ENCODE measurements at places on chromosomes 6 and 20.

- no peak for ATAC-seq
These were observed 179.6 kb upstream of the JARID2 start for GRCh38 chr6:15066089-15066758.

- no peak for ATAC-seq
These were observed 55.7 kb downstream of the FYN start for GRCh38 chr6:111817451-111818120.

DNA sequence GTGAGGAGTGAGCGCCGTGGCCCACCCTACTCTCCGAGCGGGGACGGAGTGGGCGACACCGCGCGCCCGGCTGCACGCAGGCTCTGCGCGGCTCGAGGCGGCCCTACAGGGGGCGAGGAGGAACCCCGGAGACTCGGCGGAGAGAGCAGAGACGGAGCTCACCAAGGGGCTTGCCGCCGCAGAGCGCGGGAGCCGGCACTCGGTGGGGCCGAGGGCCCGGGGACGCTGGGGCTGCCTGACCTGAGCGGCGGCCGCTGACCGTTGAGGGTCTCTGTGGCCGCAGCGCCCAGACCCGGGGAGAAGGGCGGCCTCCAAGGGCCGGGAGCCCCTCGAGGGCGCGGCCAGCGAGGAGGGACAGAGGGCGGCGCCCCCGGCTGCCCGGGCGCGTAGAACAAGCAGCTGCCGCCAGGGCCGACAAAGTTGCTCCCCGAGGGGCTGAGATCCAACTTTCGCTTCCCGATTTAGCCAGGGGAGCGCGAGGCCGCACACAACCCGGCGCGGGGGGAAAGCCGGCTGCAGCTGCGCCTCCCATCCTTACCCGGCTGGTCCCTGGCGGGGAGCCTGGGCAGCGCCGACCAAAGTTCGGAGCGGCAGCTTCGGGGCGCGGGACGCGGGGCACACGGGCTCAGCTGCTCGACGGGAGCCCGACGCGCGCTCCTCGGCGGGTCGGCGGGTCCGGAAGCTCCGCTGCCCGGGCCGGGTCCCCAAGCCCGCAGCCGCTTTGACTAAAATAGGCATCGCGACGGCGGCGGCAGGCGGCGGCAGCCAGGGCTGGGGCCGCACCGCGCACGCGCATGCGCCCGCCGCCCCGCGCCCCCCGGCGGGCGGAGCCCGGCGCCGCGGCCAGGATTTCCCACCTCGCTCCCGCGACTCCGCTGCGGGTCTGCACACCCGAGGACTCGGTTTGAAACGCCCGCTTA, 43.1 kb downstream of the POPDC3 start:
- ATAC-seq: peak; percentile 68

DNA sequence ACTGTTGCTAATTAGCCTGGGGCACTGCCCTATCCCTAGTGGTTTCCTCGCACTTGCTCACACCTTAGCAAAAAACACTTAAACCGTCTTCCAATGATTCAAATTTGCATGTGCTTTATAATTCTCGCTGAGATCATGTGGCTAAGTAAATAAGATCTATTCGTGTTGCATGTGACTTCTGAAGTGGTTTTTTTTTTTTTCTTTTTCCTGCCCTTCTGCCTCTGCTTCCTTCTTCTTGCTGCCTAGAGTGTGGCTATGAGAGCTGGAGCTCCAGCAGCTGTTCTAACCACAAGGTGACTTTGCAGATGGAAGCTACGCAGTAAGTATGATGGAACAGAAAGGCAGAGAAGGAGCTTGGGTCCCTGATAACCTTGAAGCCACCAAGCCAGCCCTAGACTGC, 36.5 kb downstream of the SULF2 start:
- no peak for ATAC-seq

- ATAC-seq: no peak
These were observed 81.7 kb downstream of the FAM217A start for GRCh38 chr6:3997177-3997770.

GRCh38 chr20:39674842-39675241, 712.7 kb downstream of the DHX35 start:
- ATAC-seq: peak; percentile 58

DNA sequence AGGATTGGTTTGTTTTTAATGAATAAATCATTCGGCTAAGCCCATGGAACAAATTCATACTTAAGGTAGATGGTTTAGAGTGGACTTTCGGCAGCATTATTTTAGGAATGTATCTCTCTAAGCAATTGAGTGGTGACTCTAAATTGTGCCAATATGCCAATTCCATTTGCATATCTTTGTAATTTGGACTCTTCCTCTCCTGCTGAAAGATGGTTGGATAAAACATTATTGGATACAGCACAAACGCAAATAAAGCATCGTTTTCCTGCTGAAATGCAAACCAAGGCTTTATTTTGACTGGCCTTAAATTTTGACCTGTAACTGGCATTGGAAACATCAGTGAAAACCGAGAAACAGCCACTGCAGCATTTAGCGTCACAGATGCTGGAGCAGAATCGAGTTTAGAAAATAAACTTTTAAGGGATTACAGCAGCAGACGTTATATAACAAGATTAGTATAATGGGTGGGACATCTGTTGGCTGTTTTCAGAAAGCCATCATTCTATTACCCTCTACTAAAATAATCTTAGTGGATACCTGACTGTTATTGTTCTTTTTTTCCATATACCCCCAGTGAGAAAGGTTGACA, 726.0 kb downstream of the KIF16B start:
- ATAC-seq: no peak

- ATAC-seq: no peak
These were observed 21.1 kb upstream of the AIG1 start for GRCh38 chr6:143039548-143039947.

DNA sequence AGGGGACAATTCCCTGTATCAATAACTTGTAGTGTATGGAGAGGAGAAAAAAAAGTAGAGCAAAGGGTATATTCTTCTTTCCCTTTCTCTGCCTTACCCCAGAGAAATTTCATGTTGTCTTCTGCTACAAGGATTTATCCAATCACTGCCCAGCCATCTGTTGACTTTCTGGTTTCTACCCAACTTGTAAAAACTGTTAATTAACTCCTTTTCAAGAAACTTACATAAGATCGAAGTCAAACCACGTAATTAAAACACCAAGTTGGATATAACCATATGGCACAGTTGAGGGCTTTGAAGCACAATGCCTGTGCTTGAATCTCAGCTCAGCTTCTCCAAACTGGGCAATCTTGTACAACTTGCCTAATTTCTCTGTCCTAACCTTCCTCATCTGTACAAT, 99.5 kb downstream of the MAN1A1 start:
- ATAC-seq: no peak

DNA sequence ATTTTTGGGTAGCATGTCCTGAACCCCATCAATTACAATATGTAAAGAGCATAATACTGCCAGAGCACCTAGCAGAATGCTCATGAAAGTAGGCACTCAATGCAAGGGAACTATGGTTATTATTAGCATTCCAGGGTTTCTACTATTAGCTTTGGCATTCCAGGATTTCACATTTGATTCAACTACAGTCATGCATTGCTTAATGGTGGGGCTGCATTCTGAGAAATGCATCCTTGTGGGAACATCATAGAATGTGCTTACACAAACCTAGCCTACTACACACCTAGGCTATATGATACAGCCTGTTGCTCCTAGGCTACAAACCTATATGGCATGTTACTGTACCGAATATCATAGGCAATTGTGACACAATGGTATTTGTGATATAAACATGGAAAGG, 247.8 kb downstream of the CD83 start:
- no peak for ATAC-seq

DNA sequence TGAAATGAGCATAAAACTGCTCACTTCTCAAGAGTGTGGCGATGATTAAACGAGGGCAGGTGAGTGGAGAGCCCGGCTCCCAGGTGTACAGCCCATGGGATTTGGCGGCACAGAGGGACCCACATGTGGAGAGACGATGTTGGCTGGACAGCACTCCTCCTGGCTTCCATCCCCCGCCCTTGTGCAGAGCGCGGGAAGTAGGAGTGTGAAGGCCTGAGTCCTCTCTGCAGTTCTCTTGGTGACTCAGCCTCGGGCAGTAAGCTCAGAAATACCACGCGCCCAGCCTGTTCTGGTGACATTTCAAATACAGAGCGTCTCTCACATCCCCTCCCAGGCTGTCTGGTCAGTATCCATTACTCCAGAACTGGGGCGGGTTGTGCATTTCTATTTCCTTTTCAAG, 94.2 kb upstream of the SRSF6 start:
- no peak for ATAC-seq

DNA sequence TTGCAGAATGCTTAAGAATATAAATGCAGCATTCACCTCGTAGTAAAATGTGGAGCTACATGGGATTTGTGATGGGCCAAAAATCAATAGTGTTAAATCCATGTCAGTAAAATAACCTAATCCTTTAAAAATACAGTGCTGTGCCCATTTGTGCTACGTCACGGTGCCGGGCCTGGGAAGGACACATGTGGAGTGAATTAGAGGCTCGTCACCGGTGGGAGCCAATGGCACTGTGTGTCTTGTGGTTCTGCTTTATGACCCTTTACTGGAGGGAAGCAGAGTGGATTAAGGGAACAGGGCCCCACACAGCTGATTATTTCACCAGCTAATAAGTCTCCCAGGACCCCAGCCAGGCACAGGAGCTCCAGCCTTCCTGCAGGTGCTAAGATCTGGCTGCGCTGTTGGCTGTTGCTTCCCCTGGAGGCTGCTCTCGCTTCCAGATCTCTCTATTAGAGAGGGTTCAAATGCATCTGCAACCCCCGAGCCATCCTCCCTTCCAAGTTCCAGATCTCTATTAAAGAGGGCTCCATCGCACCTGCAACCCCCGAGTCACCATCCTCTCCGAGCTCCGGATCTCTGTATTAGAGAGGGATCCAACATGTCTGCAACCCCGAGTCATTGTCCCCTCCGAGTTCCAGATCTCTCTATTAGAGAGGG, 405.8 kb downstream of the CDH4 start:
- no peak for ATAC-seq

- peak; percentile 18 for ATAC-seq
These were observed 78.5 kb upstream of the BHLHE23 start for GRCh38 chr20:63085151-63085861.

GRCh38 chr6:4608361-4609115, 167.7 kb upstream of the CDYL start:
- ATAC-seq: no peak

DNA sequence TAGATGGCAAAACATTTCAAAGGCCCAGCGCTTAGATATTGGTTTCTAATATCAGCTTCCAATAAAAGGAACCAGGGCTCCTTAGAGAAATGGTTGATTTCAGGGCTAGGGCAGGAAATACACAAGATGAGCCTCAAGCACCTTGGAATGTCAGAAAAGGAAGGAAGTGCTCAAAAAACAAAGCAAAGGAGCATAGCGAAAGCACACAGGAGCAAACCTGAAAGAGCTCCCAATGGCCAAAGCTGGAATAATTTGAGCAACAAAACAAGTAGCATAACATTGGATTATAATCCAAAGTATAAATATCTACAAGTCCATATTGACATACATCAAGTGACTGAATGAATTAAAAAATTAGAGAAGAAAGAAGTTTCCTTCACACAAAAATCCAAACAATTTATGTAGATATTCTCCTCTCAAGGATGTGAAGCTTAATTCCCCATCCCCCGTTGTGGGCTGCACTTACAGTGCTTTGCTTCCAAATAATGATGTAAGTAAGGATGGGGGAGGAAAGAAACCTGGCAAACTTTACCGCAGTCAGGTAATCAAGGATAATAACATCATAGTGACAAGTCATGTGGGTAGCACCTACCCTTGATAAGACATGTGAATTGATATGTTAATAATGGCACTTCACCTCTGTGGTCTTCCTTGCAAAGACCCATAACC, 132.9 kb upstream of the DST start:
- no peak for ATAC-seq

- ATAC-seq: peak; percentile 24
These were observed 31.8 kb downstream of the SAYSD1 start for GRCh38 chr6:39083231-39083634.

DNA sequence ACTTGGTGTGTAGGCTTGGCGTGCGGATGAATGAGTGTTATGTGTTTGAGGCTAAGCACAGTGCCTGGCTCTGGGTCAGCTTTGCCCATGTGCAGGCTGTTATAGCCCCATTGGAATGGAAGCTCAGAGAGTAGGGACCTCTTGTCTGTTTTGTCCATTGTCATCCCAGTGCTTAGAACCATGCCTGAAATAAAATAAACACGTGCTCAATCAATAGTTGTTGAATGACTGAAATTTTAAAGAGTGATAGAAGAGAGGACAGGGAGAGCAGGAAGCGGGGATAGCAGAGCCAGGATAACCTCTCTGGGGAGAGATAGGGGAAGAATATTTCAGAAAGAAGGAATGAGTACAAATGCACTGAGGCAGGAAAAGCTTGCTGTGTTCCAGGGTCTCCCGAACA, 263.9 kb downstream of the HIVEP2 start:
- no peak for ATAC-seq

DNA sequence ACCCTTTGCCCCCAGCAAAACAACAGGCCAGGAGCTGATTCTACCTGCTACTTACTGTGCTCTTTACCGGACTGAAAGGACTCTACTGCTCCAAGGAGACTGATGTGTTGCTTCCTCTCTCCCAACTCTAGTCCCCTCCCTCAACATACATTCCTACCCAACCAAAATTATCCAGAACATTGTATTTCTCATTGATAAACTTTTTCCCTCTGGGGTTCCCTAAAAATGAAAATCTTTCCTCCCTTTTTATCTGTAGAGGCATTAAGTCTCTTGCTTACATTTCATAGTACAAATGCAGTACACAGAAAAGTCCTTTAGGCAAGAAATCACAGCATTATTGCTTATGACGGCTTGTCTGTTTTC, 940 bp upstream of the HS3ST5 start:
- ATAC-seq: no peak

- no peak for ATAC-seq
These were observed 59.2 kb downstream of the TNFAIP3 start for GRCh38 chr6:137926207-137926731.

DNA sequence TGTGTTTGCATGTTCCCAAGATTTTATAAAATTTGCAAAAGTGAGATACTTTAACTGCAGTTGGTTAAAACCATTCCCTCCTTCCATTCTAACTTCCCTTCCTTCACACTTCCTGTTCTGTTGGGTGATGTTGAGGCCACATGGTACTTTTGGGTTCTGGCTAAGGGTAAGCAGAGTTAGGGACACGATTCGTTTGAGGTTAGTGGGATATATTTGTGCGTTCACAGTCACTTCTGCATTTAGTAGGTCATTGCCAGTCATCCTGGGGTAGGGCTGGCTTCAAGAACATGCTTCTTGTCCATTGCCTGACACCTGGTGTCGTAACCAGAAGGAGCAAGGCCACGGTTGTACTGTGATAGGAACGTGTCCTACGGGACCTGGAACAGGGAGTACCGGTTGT, 340.1 kb downstream of the ZFAND3 start:
- ATAC-seq: no peak

DNA sequence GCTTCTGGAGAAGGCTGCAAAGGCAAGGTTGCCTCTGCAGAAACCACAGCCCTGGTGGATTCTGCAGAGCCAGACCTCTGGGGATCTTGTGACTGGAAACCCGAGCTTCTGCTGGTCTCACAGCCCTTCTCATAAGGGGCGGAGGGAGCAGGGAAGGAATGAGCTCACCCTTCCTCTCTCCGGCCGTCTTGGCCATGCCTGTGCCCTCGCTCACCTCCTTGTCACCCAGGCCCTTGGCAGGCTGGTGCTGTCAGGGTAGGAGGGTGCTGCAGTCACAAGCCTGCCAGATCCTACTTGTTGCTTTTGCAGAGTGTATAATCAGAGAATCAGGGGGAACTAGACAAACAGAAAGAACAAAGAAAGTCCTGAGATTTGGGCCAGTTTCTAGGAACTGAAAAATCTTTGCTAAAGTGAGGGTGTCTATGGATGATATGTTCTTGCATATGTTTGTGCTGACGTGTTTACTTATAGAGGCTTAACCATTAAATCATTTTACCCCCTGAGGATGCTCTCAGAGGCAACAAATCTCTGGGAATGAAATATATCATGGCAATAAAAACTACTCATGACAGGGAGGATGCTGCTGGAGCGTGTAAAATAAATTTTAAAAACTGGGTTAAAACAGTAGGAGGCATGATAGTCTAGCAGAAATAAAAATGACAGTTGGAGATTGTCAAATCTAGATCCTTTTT, 244.9 kb upstream of the SOX4 start:
- peak; percentile 32 for ATAC-seq
